ENCODE measurements at places on chromosomes 2 and 18.

GRCh38 chr2:3399829-3400228 is 20.3 kb downstream of the TRAPPC12 start:
- DNase-seq = no peak

DNA sequence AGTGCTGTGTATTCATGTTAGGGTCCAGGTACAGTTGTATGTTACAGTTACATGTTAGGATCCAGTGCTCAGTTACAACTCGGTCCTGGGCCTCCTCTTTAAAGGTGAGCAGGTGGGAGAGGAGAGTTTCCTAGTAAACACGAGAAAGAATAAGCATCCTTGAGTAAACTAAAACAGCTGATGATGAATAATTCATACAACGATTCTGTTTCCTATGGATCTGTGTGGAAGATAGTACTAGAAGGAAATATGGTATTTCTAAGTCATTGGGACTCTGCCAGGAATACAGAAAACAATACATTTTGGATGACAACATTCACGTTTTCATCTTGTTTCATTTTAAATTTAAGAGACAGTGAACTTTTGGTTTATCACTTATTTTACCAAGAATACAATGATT is 29.5 kb downstream of the SNTG2 start:
- DNase-seq = no peak

GRCh38 chr2:189285349-189285748 is 105.8 kb upstream of the COL5A2 start:
- DNase-seq = no peak

DNA sequence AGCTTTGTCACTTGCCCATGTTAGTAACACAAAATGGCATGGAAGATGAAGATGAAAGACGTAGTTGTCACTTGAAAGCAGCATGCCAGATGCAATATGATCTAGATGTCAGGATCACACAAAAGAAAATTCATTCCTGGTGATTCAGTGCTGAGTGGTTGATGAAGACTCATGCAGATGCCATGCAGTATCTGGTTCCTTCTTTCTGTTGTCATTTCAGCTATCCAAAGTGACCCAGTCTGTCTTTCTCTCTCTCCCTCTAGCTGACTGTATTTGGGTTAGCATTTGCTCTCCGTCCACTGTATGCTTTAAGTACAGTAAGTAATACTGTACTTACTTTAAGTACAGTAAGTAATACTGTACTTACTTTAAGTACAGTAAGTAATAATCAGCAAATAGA is 50.4 kb downstream of the TTN start:
- DNase-seq = no peak

DNA sequence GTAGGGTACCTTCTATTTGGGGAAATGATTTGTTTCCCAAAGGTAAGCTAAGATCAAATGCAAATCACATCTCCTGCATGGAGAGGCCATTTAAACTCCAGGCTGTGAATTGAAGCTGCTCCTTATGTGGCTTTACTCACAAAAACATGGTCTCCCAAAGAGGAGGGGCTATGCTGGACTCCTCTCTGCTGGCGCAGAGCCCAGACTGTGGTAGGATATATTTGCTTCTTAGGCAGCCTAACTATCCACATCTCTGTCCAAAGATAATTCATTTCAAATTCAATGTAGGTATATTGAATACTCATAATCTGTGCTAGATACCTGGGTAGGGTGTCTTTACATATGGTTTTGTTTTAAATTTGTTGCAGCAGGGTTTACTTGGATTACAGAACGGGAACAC is 358.5 kb downstream of the ALK start:
- DNase-seq = no peak

- no peak for DNase-seq
Observed at GRCh38 chr2:113838744-113839444, 51.0 kb upstream of the ACTR3 start.

DNA sequence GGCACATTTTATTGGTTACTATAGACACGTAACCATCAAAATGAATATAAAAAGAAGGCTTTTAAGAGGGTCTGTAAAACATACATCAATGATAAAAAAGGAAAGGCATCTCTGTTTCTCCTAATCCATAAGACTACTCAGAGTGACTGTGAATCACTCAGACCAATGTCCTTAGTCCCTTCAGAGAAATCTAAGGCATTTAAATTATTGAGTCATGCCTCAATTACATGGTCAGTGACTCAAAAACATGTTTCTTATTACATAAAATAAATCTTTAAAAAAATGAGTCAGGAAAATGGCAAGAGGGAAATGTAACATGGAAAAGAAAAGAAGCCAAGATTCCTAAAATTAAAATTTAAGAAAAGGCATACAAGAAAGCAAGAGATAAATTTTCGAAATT is 146.6 kb downstream of the ERBB4 start:
- no peak for DNase-seq

- no peak for DNase-seq
Observed at GRCh38 chr2:8598295-8599165, 83.3 kb upstream of the ID2 start.

DNA sequence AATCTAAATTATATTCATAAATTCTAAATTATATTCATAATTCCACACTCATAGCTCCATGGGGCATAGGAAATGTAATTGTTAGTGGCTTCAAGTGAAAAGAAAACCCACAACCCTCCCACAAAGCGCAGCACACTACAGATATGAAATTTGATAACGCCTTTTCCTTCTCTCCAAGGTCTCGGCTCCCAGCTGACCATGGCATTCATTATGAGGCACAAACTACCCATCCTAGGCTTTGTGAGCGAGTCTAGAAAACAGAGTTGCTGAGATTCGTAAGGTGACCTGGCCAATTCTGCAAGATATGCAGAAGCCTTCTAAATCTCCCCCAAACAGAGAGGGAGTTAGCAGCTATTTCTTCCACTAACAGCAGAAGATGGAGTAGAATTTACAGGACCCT is 5.4 kb downstream of the NPPC start:
- DNase-seq = no peak

- DNase-seq = no peak
Observed at GRCh38 chr2:42101206-42102023, 53.6 kb downstream of the PKDCC start.

DNA sequence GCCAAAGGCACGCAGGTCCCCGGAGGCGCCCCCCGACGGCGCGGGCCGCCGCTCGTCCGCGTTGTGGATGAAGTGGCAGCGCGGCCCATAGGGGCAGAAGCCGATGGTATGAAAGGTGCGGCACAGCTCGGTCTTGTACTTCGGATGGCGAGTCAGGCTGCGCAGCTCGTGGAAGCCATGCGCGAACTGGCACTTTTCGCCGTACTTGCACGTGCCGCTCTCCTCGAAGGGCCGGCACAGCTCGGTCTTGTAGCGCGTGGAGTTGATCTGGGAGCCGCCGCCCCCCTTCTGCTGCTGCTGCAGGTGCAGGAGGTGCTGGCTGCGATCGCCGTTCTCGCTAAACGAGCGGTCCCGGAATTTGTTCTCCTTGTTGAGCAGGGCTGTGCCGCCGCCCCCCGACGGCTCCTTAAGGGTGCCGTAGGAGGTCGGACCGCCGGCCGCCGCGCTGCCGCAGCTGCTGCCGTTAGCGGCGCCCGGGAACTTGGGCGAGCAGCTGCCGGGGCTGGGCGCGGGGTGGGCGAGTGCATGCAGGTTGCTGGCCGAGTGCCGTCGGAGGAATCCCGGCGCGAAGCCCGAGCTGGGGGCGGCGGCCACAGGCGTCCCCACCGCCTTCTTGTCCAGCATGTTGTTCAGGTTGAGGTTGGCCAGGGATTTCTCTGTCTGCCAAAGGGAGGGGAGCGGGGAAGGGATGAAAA is 1.2 kb downstream of the ZFP36L2 start:
- no peak for DNase-seq

- DNase-seq = no peak
Observed at GRCh38 chr2:10647441-10647840, 42.3 kb downstream of the NOL10 start.

GRCh38 chr2:74149247-74149525 is 1.5 kb upstream of the BOLA3 start:
- DNase-seq = no peak

GRCh38 chr2:239876271-239876947 is 148.7 kb downstream of the NDUFA10 start:
- no peak for DNase-seq

- DNase-seq = peak; percentile 74
Observed at GRCh38 chr2:218398437-218399390, 954 bp upstream of the CTDSP1 start.

DNA sequence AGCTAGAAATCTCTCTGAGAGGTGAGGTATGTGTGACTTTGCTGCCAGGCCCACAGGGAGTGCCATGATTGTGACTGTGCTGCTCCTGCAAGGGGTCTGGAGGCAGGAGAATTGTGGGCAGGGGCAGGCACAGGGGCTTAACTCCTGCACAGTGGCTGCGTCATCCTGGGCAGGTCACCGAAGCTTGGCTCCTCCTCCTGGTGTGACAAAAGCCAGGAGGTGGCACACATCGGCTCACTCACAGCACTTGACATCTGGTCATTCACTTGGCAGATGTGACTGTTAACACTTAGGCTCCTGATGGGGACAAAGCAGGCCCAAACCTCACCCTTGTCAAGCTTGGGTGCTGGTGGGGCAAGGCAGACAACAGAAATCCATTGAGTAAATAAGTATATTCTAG is 36.4 kb upstream of the GLI2 start:
- DNase-seq = no peak

DNA sequence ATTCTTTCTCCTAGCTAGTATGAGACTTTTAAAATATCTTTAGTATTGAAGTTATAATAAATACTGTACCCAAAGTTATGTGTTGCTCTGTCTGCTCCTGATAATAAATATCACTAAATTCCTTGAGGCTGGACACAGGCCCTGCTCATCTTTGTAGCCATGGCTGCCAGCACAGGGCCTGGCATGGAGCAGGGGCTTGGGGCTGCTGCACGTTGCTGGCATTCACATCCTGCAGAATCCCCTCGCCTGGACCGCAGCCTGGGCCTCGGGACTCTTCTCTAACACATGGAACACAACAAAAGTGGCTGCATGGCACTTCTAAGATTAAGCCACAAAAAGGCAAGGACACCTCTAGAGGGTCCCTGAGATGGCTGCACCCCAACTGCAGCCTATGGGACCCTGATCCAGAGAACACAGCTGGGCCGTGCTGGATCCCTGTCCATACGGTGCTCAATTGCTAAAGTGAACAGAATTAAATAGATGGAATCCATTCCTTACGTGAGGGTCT is 477.5 kb upstream of the MYT1L start:
- no peak for DNase-seq

GRCh38 chr2:206031162-206031784 is 54.7 kb downstream of the INO80D start:
- no peak for DNase-seq

GRCh38 chr18:52337276-52337675 is 2.7 kb upstream of the DCC start:
- DNase-seq = no peak

- DNase-seq = no peak
Observed at GRCh38 chr2:173272849-173273248, 81.8 kb upstream of the CDCA7 start.

GRCh38 chr2:11520092-11520693 is 13.7 kb upstream of the GREB1 start:
- DNase-seq = no peak

DNA sequence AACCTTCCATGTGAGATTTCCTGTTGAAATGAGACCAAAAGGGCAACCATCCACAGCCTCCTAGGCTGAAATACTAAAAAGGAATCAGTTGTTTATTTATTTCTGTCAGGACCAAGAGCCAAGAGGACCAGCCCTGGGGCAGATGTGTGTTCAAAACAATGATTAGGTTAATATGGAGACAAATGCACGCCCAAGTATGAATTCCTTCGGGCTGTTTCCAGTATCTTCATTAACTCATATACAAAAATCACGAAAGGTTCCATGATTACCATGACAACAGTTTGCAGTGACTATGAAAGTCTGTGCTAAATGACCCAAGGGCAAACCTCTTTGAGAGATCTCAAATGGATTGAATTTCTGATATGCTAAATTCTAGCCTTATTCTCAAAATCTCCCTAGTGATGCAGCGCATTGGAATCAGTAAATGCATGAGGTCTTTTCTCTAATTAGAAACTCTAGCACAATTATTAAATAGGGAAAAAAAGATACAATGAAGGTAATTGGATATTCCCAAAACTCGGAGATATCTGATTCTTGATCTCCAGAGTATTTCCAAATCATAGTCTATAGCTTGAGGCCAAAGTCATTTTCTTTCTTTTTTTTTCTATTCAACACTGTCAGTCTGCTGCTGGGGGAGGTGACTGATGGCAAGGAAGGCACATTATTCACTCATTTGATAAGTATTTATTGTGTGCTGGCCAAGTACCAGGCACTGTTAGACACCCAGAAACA is 35.6 kb downstream of the VIT start:
- DNase-seq = no peak

GRCh38 chr2:205361970-205362369 is 320.3 kb upstream of the NRP2 start:
- no peak for DNase-seq

DNA sequence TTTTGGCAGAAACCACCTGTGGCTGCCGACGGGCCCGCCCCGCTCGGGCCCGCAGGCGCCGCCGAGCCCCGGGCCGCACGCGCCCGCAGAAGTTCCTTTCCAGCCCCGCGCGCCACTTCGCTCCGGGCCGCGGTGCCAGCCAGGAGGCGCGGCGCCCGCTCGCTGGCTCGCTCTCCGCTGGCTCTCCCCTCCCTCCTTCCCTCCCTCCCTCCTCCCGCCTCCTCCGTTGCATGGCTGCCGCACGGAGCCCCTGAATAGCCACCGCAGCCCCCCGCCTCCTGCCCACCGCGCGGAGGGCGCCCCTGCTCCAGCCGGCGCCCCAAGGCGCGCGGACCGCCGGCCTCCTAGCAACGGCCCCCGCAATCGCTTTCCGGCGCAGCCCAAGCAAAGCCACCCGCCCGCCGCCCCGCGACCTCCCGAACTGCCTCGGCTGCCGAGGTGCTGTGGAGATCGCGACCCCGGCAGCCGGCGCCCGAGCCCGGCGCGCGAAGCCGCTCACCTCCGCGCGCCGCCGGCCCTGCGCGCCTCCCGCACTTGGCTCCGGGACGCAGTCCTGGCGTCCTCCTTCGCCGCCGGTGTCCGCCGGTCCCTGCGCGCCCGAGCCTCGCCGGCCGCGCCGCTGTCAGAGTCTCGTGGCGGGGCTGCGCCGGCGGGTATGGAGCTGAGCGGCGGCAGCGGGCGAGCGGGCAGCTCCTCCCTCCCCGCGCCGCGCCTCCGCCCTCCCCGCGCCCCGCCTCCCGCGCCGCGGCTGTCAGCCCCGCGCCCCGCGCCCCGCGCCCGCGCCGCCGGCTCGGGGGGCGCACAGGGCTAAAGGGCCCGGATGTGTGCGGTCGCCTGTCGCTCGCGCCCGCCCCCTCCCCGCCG is at the start of gene ZBTB7C:
Gene ZBTB7C, minus strand, starts transcription at position 657 of the 864 bp plus-strand sequence.
- peak; percentile 37 for DNase-seq

DNA sequence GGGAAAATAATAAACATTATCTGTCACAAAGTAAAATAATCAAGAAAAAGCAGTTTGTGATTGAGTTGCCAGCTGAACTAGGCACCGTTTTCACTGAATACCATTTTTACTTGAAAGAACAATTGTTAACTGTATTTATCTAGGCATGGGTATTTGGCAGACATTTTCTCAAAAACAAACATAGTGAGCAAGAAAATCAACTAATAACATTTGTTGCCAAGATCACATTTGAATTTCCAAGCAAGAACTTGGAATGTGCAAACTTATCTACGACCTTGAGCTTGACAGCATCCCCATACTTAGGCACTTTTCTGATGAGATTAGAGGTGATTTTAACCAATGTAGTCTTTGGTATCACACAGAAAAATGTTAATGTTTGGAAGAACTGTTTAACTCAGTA is 16.7 kb downstream of the SS18 start:
- DNase-seq = no peak
